ENCODE measurements at places on chromosomes 7 and 10. TPM values are rescaled to one million over a fixed set of nuclear protein-coding genes. Genes with fewer than 3 reads are reported as not detected.

The AGR2 gene
- 0.19 TPM for total RNA-seq

The MRLN gene
- not detected for total RNA-seq

The ZNF425 gene
- 1.8 TPM for total RNA-seq

The TCAF2 gene
- 0.11 TPM for total RNA-seq

DNA sequence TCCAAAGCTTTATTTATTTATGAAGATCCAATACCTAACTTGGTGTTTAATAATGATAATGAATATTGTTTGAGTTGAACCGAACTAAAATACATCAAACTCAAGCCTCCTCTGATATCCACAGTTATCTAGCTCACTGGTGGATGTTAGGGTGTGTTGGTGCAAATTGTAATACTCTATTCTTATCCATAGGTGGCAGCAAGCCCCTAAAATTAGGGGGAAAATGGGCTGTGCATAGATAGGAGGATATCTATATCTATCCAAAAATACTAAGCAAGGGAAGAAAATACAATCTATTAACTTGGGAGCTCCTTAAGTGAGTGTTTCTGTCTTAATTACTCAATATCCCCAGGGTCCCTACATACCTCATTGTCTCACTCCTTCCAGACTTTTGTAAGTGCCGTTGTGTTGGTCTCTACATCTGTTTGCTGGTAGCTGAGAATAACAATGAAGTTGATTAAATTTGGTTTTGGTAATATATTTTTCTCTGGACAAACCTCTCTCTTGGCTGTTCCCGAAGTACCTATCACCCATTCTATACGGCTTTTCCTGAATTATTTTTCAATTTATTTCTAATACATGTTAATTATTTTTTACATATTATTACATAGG is 55.0 kb upstream of the VWDE start:
- peak; percentile 80 for DNase-seq
- H3K4me1 ChIP-seq: no peaks in the 10 kb centered on the region
- no peak overlapping the region for H3K4me3 ChIP-seq
- H3K27ac ChIP-seq: no peak overlapping the region
- H3K36me3 ChIP-seq: no peaks in the 10 kb centered on the region

GRCh38 chr7:17558558-17559332 is 260.3 kb downstream of the AHR start:
- no peak overlapping the region for H3K27ac ChIP-seq
- no peaks in the 10 kb centered on the region for H3K27me3 ChIP-seq
- no peaks in the 10 kb centered on the region for H3K4me1 ChIP-seq

GRCh38 chr7:921071-921461 is 33.4 kb downstream of the ADAP1 start:
- H3K27ac ChIP-seq: no peak overlapping the region
- H3K27me3 ChIP-seq: no peaks in the 10 kb centered on the region
- no peaks in the 10 kb centered on the region for H3K36me3 ChIP-seq
- DNase-seq: no peak
- peaks cover 16% of the 10 kb centered on the region for H3K4me1 ChIP-seq

GRCh38 chr10:123236126-123236525 is 81.9 kb downstream of the BUB3 start:
- H3K27me3 ChIP-seq: no peaks in the 10 kb centered on the region
- no peaks in the 10 kb centered on the region for H3K36me3 ChIP-seq
- H3K4me1 ChIP-seq: no peaks in the 10 kb centered on the region
- H3K27ac ChIP-seq: no peak overlapping the region
- H3K4me3 ChIP-seq: no peak overlapping the region
- peak; percentile 47 for DNase-seq

GRCh38 chr7:44671069-44671468 is 64.6 kb downstream of the OGDH start:
- H3K27me3 ChIP-seq: no peaks in the 10 kb centered on the region
- H3K27ac ChIP-seq: no peak overlapping the region
- no peak overlapping the region for H3K4me3 ChIP-seq
- peaks cover 10% of the 10 kb centered on the region for H3K4me1 ChIP-seq

DNA sequence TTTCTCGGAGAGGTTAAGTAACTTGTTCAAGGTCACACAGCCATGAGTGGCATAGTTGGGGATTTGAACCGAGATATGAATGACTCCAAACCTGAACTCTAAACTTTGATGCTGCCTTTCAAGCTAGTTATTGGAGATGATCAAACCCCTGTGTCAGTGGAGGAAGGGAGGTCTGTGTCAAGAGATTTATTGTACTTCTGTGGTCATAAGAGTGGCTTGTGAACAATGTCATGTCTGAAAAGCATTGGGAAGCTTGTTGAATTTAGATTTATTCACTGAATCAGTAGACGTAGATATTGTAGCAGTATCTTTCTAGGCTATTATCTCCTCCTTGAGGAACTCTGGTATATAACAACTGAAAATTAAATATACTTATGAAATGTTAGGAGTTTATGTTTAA is 27.3 kb downstream of the SNX10 start:
- no peak overlapping the region for H3K27ac ChIP-seq
- DNase-seq: no peak
- H3K4me1 ChIP-seq: peaks cover 20% of the 10 kb centered on the region
- no peaks in the 10 kb centered on the region for H3K36me3 ChIP-seq

DNA sequence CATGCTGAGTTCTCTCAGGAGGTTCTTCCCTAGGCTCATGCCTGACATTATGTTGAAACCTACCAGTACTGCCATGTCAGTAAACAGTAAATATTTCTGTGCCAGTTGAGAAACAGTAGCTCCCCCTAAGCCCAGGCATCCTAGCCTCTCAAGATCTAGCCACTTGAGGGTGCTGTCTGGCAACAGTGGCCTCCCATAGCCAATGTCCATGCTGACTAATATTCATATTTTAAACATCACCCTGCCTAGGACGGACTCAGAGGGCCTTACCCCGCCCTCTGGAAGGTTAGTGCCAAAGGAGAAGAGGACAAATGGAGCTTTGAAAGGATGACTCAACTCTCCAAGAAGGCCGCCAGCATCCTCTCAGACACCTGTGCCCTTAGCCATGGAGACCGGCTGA is 7.7 kb downstream of the ACSM6 start:
- H3K36me3 ChIP-seq: no peaks in the 10 kb centered on the region
- no peaks in the 10 kb centered on the region for H3K27me3 ChIP-seq
- no peaks in the 10 kb centered on the region for H3K4me1 ChIP-seq
- no peak overlapping the region for H3K27ac ChIP-seq
- no peak overlapping the region for H3K4me3 ChIP-seq
- peak; percentile 41 for DNase-seq

DNA sequence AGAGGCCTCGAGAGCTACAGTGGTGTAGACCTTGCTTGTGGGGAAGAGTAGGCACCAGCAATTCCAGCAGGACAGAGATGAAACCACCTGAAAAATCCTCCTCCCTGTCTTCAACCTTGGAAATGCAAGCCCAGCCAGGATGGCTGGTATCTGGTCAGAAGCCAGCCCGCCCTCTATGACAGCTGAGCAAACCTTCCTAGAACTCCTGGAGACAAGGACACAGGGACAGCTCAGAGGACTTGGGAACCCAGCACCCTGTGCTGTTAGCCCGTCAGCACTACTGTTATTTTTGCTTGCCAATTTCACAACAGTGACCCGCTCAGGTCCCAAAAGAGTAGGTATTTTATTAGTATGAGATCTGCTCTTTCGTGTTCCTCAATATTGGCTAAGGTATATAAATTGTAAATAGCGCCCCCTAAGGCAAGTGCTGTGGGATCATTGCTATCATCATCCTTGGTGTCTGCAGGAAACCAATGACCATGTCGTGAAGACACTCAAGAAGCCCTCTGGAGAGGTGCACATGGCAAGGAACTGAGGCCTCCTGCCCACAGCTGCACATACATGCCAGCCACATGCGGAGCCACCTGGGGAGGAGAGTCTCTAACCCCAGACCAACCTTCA is 156.5 kb upstream of the CHST15 start:
- no peak overlapping the region for H3K27ac ChIP-seq
- peaks cover 5% of the 10 kb centered on the region for H3K4me1 ChIP-seq
- peak; percentile 80 for DNase-seq
- H3K27me3 ChIP-seq: no peaks in the 10 kb centered on the region

Measured in Karpas-422 (cell line).